Mesothelial cell of epicardium (in vitro differentiated cells): ENCODE measurements at places on chromosomes 1 and 21.

- DNase-seq: no peak
Measured at GRCh38 chr1:207935166-207935583, 24.2 kb upstream of the CD34 start.

DNA sequence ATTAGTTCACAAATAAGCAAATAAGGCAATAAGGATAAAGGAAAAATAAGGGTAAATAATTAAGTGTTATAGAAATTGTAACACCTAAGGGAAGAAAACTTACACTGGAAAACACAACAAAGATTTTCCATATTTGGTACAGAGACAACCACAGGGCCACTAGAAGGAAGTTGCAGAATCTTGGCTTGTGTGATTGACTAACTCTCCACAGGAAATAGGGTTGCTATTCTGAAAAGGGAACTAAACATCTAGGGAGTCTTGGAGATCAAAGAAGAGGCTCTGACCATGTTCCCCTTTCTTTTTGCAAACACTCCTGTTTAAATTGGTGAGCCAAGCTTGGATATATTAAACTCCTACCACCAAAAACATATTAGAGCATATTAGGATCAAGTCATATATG, 59.1 kb downstream of the APCS start:
- no peak for DNase-seq

DNA sequence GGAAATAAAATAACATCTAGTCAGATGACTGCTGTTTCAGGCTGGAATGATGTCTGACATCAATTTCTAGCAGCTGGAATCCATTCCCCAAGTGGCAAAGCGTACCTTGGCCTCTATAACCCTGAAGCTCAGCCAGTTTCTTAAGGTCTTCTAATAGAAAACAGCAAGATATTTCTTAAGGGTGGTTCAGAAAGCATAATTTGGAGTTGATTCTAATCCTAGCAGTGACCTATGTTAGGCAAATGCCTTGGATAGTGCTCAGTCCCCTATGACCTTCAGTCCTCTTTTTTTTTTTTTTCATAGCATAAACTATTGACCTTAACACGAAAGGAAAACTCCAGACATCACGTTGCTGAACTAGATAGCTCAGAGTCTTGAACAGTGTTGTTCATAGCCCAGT, 56.5 kb downstream of the LAMC2 start:
- DNase-seq: no peak

- no peak for DNase-seq
Measured at GRCh38 chr1:8395433-8395866, 77.5 kb downstream of the SLC45A1 start.

DNA sequence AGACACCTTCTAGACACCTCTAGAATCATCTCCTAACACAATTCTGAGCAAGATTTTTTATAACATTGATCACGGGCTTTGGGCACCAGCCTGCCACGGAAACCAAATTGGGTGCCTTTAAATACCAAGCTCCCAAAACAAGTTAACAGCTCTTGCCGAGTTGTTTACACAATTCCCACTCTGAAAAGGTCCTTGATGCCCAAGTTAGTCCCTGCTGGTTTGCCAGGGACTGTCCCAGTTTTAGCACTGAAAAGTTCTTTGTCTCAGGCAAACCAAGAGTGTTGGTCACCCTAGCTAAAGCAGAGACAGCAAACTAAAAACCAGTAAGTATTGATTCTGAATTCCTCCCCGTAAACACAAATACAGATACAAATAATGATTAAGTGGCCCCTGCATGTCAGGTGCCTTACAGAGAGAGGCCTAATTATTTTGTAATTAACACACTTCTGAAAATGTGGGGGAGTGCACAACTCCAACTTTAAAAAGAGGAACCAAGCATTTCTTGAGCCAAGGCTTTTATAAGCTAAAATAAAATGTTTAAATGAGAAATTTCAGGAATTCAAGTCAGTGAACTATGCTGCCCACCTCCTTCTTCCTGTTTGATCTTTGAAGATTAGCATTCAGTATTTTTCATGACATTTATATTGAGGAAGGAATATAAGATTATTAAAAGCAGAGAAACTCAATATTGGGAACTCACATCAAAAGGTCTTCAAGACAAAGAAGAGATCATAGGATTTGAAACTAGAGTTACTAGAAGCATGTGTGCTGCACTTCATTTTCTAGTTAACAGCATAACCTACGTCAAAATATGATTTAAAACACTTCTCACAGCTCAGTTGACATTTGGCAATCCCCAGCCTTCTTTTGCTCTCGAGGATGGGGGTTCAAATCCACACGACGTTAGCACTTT, 9.0 kb upstream of the UBE2U start:
- DNase-seq: no peak
